ENCODE measurements at places on chromosomes 4 and X.

DNA sequence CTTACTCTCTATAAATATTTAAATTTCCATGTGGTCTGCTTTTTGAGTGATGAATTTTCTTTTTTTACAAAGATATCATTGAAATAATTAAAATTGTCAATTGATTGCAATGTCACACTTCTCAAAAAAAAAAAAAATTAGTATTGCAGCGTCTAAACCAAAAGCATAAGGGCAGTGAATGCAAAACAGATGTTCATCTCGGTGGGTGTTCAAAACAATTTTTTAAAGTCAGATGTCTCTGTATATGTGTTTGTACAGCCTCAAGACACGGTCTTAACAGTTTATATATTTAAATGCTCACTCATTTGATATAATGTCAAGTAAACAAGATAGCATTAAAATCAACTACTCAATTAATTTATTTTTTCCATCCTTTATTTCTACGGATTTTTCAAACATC, 52.3 kb downstream of the PALLD start:
- DNase-seq: no peak

DNA sequence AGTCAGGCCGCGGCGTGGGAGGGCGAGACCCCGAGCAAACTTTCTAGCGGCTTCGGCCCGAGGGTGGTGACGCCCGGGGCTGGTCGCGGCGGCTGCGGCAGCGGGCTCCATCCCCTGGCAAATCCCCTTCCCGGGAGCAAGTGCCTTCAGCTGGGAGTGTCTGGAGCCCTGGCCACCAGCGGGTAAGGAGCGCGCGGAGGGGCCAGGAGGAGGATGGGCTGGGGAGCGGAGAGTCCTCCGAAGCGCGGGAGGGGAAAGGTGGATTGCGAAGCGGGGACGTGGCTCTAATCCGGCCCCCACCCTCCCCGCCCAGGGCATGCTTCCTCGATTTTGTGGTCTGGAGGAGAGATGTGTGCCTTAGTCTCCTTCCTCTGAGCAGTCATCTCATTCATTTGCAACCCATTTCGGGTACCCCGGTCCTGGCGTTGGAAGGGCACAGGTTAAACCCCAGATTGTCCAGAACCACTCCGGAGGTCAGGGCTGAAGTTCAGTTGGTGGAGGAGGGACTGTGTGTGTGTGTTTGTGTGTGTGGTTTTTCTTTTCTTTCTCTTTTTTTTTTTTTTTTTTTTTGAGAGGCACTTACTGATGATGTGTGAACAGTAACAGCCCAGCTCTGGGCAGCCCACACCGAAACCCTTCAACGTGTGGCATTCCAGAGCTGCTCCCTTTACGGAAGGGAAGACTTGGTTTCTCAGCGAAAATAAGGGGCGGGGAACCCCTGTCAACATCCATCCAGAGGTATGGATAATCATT, 516 bp downstream of the SGMS2 start:
- DNase-seq: no peak

- no peak for DNase-seq
These were observed 962 bp upstream of the CFAP299 start for GRCh38 chr4:80334568-80334967.

DNA sequence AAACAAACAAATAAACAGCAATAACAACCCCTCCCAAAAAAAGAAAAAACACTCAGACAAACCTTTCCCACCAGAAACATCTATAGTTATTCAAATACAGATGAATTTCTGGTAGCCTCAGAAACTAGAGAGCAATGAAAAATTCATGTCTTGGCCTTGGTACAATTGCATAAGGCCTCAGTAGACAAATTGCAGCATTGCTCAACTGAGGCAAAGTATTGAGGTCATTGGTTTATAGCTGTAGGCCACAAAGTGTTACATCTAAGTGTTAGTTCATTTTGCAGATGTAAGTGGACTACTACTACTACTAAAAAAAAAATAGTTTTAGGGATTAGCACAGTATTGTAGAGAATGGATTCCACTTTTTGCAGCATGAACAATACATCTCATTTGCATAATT, 2268.3 kb downstream of the ARAP2 start:
- DNase-seq: no peak

DNA sequence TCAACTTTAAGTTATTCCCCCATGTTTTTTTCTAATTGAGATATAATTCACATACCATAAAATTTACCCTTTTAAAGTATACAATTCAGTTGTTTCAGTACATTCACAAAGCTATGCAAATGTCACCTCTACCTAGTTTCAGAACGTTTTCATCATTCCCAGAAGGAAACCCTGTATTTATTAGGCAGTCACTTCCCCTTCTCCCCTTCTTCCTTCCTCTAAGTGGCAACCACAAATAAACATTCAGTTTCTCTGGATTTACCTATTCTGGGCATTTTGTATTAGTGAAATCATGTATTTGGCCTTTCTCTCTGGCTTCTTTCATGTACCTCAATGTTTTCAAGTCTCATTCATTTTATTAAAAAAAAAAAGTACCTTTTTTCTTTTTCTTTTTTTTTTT, 101.9 kb downstream of the TET2 start:
- DNase-seq: no peak

- no peak for DNase-seq
These were observed 236.2 kb downstream of the FRAS1 start for GRCh38 chr4:78293348-78293747.

GRCh38 chrX:16096141-16096540, 27.2 kb upstream of the GRPR start:
- DNase-seq: no peak

GRCh38 chr4:84958434-84958833, 8.1 kb downstream of the WDFY3 start:
- no peak for DNase-seq

- no peak for DNase-seq
These were observed 52.1 kb downstream of the SPIN3 start for GRCh38 chrX:56943264-56943663.

DNA sequence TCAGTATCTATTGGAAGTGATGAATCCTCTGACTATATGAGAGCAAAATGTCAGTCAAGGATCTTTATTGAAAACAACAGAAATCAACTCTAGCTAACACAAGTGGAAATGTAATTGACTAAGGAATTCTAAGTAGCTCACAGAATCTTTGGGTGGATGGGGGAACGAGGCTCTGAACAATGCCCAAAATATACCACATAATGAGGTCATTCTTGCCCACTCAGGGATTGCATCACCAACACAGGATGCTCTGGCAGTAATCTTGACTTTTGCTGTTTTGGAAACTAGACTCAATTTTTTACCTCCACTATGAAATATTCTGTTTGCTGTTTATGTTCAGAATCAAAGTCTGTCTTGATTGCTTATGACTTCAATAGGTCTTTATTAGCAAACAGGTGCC, 127.4 kb upstream of the UNC5C start:
- no peak for DNase-seq

- DNase-seq: no peak
These were observed 181.6 kb downstream of the SPOCK3 start for GRCh38 chr4:167052631-167053091.

DNA sequence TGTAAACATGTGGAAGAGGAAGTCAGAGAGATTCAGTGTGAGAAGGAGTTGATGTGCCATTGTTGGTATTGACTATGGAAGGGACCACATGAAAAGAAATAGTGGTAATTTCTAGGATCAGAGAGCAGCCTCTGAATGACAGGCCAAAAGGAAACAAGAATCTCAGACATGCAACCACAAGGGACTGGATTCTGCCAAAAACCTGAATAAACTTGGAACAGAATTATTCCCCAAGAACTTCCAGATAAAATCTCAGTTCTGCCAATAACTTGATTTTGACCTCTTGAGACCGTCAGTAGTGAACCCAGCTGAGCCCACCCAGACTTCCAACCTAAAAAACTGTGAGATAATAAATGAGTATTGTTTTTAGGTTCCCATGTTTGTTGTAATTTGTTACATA, 653.6 kb upstream of the NR3C2 start:
- DNase-seq: no peak

Data from activated effector memory CD4-positive, alpha-beta T cell treated with anti-CD3 and anti-CD28 coated beads, Interleukin-2, amount 50 U/mL, for 16 hours (primary cell).